ENCODE measurements at places on chromosomes 6 and 20.

- no peak for DNase-seq
These were observed 2.1 kb downstream of the CNR1 start for GRCh38 chr6:88164061-88164460.

DNA sequence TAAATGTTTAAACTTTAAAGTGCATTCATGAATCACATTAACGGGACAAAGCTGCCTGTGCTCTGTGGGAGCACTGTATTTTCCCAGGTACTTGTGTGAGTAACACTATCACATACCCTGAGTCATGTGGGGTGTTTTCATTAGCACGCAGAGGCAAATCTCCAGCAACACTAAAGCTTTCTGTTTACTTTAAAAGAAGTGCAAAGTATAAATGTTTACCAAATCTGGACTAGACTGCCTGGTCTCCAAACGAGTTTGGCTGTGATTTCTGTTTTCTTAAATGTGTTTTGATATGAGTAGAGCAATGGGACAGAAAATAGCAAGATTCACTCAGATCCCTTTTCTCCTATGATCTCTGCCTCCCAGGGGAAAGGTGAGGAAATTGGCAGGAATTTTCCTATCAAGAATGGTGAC, 28.8 kb upstream of the RIPPLY2 start:
- peak; percentile 2 for DNase-seq

DNA sequence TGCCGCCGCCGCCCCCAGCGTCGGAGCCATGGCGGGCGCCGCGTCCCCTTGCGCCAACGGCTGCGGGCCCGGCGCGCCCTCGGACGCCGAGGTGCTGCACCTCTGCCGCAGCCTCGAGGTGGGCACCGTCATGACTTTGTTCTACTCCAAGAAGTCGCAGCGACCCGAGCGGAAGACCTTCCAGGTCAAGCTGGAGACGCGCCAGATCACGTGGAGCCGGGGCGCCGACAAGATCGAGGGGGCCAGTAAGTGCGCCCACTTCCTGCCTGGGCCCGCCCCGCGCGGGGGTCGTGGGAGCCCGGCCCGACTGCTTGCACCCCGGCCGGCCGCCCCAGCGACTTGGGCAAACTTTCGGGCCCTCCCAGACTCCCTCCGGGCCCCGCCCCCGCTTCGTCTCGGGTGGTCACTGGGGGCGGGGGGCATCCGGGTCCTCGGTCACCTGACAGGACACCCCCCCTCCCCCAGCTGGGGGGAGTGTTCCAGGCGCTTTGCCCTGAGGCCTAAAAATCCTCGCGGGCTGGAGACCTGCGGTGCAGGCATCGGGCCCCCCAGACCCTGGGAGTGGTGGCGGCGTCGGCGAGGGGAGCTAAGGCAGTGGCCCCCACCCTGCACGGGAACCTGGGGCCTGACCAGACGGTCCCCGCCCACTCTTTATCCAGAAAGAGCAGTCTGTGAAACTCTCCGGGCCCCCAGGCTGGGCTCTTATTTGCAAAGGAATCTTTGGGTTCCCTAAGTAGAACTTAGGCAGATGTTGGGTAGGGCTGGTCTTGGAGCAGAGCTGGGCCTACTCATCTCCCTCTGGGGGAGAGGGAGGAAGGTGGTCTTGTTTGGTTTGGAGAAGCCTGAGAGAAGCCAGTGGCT, 501 bp downstream of the PLCG1 start:
- peak; percentile 4 for DNase-seq

DNA sequence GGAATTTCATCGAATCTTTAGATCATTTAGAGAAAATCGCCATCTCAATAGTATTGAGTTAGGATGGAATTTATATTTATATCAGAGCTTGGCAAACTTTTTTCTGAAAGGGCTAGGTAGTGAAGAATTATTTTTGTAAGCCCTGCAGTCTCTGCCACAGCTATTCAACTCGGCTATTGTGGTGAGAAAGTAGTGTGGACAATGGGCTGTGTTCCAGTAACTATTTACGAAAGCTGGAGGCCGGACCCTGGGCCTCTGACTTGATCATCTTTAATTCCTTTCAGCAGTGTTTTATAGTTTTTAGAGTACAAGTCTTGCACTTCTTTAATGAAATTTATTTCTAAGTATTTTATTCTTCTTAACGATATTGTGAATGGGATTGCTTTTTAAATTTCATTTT, 201.5 kb downstream of the FARS2 start:
- DNase-seq: no peak

DNA sequence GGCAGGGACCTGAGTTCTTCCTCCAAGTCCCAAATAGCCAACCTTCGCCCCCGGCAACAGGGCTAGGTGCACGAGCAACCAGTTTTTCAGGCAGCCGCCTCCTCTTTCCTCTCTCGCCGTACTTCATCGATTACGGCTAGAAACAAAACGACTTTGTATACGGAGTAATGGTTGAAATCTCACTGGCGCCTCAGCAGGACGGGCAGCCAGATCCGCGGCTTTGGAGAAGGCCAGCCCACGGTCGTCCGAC, 333 bp upstream of the SMIM13 start:
- no peak for DNase-seq

- DNase-seq: no peak
These were observed 121.5 kb upstream of the RIPOR2 start for GRCh38 chr6:25057111-25057905.

DNA sequence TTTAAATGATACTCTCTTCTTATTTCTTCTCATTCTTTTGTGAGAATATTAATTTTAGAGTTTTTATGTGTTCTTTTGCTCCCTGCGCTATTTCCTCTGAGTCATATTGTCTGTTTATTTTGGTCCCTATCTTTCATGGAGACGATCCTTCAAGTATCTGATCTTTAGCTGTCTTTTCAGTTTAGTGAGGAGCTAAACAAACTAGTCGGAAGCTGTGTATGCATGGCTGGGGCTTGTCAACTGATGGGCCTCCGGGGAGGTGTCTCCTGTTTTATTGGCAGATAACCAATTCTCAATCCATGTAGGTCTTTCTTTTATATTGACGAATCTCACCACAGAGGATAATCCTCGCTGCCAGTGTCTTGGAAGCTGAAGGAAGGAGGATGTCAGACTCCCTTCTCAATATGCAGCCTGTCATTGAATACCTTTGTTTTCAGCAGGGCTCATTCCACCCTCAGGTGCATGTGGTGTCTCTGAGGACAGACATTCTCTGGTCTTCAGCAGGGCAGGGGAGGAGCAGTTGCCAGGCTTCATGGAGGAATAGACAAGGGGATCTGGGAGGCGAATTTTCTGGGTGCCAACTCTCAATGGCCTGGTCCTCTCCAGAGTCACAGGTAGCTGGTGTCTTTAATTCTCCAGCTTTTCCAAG, 64.9 kb downstream of the RNF182 start:
- no peak for DNase-seq

GRCh38 chr6:11423072-11423471, 114.5 kb upstream of the TMEM170B start:
- DNase-seq: no peak
